CD4-positive, CD25-positive, alpha-beta regulatory T cell (primary cell): ENCODE measurements at places on chromosomes 5 and 9. TPM values are rescaled to one million over a fixed set of nuclear protein-coding genes. Genes with fewer than 3 reads are reported as not detected.

FOXD4L5 gene
- not detected for polyA plus RNA-seq

SLC4A9 gene
- polyA plus RNA-seq = not detected

WWC1 gene
- 1.5 TPM for polyA plus RNA-seq

IFNA13 gene
- polyA plus RNA-seq = not detected

SLC6A18 gene
- not detected for polyA plus RNA-seq

GALNT12 gene
- 3.1 TPM for polyA plus RNA-seq

C6 gene
- polyA plus RNA-seq = not detected

GPX8 gene
- not detected for polyA plus RNA-seq

GARIN3 gene
- polyA plus RNA-seq = not detected

PTPN3 gene
- polyA plus RNA-seq = not detected

RASGEF1C gene
- not detected for polyA plus RNA-seq

NR6A1 gene
- not detected for polyA plus RNA-seq

CTXN3 gene
- polyA plus RNA-seq = not detected

DNA sequence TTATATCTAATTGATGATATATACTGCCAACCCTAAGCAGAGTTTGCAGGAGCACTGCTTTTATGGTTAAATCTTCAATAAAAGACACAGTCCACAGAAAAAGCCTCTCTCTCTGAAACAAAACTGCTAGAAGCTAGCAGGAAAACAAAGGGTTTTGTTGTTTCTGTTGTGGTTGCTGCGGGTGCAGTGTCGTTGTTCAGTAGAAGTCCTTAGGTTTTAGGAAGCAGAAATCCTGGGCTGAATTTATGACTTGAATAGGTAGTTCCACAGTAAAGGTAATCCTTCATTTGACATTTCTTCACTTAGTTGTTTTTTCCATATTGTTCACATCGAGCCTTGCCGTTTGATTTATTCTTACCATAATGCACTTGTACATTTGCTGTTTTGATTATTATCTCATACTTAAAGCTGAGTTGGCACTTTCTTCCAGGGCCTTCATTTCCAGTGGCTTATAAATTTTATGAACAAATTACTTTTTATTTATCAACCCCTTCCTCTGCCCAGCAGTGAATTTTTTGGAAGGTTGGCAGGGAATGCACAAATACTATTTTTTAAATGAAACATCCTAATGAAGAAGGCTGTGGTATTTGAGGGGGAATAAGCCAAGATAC is 209.6 kb upstream of the SLC30A5 start:
- DNase-seq = peak; percentile 12

DNA sequence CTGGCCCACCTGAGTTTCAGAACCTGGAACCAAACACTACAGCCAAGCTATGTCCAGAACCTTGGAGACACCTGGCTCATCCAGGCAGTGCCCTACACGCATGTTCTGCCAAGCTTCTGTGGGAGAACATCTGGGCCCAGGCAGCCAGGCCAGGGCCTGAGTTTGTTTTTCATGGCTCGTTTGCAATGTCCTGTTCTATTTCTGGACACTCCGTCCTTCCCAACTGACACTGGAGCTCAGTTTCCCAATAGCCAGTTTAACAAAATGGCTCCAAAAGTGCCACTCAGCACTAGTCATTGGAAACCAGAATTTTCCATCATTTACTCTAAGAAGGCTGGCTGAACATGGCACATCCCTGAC is 38.6 kb downstream of the SH3RF2 start:
- DNase-seq = no peak

- DNase-seq = no peak
These were observed 111.9 kb upstream of the FST start for GRCh38 chr5:53368516-53368915.

GRCh38 chr9:125674981-125675973 is 31.7 kb downstream of the MAPKAP1 start:
- DNase-seq = no peak

DNA sequence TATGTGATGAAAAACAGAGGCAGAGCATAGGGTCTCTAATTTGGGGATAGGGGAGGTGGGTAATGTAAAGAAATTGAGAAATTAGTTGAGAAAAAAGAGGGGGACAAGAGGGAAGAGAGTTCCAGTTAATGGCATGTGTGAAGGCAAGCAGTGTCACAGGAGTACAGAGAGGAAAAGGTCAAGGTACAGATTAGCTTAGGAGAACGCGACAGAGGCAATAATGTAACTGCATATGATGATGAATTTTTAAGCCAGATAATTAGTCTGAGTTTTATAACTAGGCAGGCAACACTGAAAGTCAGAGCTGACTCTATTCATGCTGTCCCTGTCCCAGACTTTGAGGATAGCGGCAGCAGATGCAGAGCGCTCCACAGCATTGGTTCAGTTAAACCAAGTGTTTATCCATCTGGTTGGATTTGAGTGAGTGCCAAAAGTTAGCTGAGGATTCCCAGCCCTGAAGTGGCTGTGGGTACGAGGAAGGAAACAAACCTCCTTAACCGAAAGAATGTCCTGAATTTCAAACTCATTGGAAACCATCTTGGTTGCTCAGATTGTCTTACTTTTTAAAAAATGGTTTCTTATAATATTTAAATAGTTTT is 315.2 kb downstream of the ARHGAP26 start:
- DNase-seq = no peak

DNA sequence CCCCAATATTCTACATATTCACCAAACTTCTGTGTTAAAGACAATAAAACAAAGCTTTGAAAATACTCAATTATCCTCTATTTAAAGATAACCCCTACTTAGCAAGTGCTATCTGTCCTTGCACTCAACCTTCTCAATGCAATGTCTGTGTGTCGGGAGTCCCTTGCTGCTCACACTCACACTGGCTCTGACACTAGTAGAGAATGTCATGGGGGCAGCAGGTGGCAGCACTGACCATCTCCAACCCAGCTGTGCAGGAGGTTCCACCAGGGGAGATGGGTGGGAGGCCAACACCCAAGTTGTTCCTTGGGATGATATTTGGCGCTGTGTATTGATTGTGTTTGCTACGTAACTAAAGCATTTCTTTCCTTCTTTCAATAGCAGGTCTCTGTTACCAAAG is 59.4 kb upstream of the SIMC1 start:
- no peak for DNase-seq

DNA sequence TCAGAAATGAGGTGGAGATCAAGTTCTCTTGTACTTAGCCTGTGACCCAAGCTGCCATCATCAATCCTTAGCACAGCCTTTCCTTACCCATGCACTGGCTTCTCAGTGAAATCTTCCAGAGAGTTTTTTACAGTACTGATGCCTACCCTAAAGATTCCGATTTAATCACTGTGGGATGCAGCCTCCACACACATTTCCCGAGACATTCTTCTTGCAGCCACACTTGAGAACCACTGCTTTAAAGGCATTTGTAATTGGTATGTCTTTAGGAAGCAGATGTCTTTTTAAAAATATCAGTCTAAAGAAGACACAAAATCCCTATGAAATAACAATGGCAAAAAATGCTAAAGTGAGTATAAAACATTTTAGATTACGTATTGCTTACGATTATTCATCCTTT is 17.3 kb upstream of the GLIS3 start:
- DNase-seq = no peak

GRCh38 chr5:26034813-26035212 is 1003.6 kb downstream of the CDH9 start:
- DNase-seq = no peak

DNA sequence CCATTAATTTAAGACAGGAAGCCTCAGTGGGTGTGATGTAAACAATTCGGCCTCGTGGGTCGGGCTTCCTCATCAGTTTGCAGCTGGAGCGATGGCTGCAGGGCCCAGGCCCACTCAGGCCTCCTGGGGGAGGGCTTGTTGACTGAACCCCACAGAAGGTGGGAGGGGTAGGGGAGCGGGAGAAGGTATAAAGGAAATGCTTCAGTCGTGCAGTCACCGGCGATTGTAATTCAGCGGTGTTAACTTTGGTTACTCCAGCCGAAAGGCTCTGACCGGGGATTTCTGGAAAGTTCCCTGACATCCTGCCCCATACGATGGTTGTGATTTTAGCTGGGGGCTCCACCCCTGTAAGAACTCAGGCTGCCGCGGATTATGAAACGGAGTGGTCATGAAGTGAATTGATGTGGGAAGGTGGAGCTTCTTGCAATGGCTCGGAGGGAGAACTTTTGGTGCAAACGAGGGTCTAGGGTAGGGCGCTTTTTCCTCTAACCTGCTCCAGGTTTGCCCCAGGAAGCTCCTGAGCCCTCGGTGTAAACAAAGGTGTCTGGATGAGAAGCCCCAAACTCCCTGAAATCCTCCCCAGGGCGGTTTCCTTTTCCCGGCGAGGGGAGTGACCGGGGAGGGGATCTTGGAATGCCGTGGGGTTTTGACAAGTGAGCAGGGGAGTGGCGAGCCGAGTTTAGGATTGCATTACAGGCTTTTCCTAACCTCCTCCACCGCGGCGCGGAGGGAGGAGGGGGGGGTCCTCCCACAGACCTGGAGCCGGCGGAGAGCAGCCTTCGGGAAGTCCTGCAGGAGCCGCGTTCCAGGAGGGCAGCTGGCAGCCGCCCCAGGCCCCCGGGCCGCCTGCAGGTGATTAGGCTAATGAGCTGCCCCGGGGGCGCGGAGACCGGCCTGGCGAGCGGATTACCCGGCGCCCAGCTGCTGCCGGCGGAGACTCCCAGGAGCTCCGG is 215.5 kb downstream of the PDZD2 start:
- DNase-seq = no peak

DNA sequence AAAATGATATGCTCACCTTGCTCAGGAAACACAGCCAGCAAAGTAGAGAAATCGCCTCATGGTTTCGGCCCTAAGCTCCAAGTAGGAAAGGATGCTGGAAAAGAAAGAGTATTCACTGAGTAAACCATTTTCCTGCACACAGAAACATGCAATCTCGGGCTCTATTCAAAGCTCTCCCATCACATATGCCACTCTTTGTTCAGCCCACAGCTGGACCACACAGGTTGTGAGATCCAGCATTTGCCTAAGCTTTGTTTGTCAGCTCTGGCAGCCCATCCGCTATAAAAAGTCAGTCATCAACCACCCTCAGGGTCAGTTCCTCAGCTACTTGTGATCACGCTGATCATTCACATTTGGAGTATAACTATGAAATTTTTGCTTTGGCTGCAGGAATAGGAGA is 96.5 kb upstream of the SMARCA2 start:
- no peak for DNase-seq

DNA sequence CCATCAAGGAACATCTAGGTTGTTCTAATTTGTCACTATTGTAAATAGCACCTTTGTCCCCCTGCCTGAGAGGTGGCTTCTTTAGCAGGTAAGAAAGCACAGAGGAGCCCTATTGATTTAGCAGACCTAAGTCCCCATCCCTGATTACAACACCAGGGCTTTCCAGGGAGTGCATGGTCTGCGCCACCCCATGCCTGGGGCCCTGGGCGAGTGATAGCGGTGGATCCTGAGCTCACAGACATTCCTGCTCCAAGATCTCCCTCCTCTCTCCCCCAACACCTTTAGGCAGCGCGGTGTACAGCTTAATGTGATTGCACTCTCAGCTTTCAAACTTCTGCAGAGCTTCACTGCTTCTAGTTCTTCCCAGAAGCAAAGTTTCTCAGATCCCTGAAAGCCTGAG is 67.4 kb upstream of the WWC1 start:
- DNase-seq = no peak

DNA sequence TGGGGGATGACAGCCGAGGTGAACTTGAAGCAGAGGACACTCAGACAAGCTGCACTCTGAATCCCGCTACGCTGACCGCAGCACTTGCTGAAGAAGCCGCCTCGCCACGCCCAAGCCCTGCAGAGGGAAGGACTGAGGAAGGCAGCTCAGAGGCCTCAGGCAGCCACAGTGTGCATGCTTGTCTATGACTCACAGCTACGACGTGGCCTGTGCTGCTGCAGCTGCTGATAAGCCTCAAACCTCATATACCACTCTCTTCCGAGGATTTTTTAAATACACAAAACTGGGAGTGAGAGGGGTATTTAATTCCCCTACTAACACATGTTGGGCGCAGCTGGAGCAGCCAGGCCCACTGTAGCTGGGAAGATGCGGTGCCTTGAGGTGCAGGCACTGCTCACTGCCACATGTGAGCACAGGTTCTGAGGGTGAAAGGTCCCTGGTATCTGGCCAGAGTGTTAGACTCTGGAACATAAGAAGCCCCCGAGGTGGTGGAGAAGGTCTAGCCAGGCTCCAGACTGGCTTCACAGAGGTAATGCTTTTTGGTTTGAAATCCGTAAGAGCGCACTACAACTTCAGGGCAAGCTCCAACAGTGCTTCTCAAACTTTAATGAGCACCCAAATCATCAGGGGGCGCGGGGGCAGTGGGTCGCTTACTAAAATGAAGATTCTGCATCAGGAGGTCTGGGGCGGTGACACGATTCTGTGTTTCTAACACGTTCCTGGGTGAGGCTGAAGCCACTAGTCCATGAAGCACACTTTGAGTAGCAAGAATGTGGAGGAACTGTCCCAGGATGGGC is 196.8 kb downstream of the AUH start:
- DNase-seq = peak; percentile 4

GRCh38 chr5:134247428-134248224 is 21.8 kb upstream of the PPP2CA start:
- DNase-seq = no peak

GRCh38 chr5:76590027-76590426 is 33.2 kb downstream of the F2RL2 start:
- DNase-seq = no peak

GRCh38 chr9:135887021-135887507 is 20.3 kb downstream of the CAMSAP1 start:
- no peak for DNase-seq

DNA sequence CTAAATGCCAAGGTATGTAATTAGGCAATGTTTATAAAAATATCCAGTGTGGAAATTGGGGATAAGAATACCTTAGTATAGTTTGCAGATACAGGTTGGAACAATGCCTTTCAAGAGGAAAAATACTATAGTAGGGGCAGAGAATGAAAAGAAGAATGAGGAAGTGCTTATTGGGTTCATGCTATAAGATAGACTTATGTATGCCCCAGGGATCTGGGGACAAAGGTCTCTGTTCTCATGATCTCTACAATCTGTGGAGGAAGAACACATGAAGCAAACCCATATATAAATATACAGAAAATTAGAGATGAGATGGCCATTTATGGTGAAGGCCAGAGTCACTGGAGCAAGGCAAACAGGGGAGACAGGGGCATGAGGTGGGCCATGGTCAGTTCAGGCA is 106.5 kb upstream of the DAB2 start:
- no peak for DNase-seq

GRCh38 chr5:132865668-132866341 is 464 bp downstream of the GDF9 start:
- DNase-seq = no peak

DNA sequence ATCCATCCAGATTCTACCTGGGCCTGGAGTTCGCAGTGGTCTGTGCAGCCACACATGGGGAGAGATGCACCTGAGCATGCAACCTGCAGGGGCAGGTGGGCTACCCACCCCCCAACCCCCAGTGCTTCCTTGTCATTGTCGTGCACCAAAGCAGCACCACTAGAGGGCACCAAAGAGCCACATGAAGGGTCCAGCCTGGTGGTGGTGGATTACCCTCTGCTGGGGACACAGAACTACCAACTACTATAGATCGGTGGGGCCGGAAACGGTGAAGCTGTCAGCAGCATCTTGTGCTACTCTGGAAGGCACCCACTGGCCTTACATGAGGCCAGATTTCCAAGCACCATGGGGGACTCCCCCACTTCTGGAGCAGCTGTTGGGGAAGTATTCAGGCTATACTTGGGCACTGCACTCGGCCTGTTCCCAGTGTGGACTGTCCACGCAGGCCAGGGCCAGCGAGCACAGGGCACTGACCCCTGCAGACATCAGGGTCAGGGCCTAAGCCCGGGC is 60.2 kb upstream of the TBC1D2 start:
- peak; percentile 82 for DNase-seq

GRCh38 chr9:94056442-94056974 is 27.8 kb upstream of the PTPDC1 start:
- no peak for DNase-seq
